Activated CD4-positive, alpha-beta T cell treated with anti-CD3 and anti-CD28 coated beads, Interleukin-2, amount 50 U/mL, for 48 hours (primary cell): ENCODE measurements at places on chromosomes 5 and 9.

DNA sequence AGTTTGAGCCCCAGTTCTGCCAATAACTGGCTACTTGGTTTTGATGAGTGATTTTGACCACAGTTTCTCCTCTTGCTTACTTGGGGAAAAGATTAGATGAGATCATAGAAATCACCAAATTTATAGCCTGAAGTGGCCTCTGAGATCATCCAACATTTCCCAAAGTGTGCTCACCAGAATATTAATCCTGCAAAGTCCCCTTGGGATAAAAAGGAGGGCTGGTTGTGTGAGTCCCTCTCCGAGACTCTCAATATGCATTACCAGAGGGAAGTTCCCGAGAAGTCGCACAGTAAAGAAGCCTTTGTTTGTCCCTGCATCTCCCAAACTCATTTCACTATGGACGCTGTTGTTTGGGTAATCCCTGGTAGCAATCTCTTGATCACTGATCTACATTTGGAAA is 88.4 kb upstream of the ADRA1B start:
- DNase-seq: no peak

GRCh38 chr5:54702470-54702869 is 184.9 kb downstream of the SNX18 start:
- DNase-seq: no peak

GRCh38 chr5:42397267-42397666 is 26.0 kb upstream of the GHR start:
- no peak for DNase-seq

DNA sequence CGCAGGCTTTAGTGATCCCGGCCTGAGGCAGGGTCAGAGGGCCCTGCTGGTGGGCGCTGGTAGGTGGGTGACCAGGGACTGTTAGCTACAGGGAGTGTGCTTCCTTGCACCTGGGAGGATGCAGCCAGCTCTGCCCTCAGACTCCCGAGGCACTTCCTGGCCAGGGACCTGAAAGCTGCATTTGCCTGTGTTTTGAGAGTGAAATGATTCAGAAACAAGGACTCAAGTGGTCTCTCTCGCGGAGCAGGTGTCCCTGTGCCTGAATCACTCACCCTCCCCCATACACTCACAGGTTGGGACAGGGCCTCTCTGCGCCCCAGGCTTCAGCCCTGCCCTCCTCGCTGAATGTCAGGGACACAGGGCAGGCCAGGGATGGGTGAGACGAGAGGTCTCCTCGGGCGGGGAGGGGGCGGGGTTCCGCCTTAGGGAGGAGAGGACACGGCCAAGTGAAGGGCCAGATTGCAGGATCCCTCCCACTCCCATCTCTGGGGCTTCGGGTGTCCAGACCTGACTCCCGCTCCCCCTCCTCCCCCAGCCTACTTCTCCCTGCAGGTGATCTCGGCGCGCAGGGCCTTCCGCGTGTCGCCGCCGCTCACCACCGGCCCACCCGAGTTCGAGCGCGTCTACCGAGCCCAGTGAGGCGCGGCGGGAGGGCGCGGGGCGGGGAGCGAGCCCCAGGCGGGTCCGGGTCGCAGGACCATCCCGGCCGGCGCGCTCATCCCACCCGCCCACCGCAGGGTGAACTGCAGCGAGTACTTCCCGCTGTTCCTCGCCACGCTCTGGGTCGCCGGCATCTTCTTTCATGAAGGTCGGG is 1.5 kb downstream of the LTC4S start:
- no peak for DNase-seq

DNA sequence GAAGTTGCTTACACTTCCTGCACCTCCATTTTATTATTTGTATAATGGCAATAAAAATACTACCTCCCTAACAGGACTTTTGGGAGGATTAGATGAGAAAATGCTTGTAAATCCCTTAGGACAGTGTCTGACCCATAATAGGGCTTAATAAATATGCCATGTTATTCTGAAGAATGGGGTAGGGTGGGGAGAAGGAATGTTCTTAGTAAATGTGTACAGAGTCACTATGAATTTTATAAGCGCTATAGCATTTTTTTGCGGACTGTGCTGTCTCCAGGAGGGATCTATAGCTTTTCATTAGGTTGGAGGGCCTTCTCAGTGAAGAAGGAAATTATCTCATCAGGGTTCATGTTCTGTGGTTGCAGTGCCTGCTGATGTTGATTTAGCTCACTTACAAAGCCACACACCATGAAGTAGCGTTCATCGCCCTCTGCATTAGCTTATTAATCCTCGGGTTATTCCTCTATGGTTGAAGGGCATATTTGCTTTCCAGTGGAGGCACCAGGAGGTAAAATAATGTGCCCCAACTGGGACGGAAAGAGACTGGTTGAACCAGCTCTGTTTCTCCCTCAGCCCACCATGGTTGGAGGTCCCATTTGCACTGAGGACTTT is 497.1 kb downstream of the ARHGEF28 start:
- DNase-seq: no peak

DNA sequence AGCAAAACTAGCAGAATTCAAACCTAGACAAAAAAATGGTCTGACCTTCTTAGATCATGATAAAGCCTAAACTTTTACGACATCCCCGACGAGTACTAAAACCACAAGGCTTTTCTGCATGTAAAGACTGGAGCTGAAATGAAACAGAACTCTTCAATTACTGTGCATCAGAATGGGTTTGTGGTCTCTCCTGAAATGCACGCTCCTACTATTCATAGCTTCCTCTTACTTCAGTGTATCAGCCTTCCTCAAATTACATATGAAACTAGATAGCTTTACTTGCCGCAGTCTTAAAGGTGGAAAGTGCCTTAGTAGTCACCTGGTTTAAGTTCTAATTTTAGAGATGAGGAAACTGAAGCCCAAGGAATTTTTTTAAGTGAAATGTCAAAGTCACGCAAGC is 24.6 kb upstream of the MED10 start:
- DNase-seq: no peak

DNA sequence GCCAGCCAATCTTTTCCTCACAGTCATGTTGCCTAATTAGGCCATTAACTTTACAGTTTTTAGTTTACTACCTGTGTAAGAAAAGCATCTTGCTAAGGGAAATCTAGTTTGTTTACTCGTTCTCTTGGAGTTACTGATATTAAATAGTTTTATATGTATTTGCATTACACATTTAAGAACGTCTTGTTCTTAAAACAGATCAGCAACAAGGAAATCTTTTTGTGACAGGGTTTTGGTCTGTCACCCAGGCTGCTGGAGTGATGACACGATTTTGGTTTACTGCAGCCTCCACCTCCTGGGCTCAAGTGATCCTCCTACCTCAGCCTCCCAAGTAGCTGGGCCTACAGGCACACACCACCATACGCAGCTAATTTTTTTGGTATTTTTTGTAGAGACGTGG is 29.2 kb upstream of the MSH3 start:
- no peak for DNase-seq

GRCh38 chr5:6859023-6859422 is 145.8 kb downstream of the TENT4A start:
- DNase-seq: no peak

DNA sequence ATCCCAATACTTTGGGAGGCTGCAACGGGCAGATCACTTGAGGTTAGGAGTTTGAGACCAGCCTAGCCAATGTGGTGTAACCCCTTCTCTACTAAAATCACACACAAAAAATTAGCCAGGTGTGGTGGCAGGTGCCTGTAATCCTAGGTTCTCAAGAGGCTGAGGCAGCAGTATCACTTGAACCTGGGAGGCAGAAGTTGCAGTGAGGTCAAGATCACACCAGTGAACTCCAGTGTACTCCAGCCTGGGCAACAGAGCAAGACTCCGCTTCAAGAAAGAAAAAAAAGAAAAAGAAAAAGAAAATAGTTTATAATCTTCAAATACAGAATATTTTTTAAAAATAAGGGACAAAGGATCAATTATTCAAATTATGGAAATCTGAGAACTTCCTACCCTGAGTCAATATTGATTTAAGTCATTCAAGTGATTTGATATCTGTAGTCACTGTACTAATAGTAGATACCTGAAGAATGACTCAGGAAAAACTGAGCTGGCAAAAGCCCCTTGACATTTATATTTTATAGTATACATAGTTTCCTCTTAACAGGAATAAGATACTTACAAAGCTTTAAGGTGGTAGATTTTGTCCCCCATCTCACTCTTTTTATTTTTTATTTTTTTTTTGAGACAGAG is 61.8 kb downstream of the PTBP3 start:
- no peak for DNase-seq

DNA sequence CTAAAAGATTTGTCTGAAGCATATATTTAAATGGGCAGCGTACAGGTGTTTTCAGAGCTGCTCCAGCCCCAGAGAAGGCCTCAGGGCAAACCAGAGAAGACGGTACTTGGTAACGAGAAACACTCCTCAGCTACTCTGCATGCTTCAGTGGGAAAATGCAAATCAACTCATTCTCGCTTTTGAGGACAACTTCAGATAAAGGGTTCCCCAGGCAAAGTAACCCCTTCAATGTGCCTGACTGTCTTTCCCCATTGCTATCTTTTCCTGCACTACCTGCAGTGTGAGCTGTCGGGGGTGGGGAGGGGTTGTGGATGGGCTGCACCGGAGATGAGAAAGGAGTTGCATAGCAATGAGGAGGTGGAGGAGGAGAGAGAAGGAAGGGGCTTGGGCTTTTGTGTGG is 339.7 kb upstream of the CLINT1 start:
- DNase-seq: no peak

DNA sequence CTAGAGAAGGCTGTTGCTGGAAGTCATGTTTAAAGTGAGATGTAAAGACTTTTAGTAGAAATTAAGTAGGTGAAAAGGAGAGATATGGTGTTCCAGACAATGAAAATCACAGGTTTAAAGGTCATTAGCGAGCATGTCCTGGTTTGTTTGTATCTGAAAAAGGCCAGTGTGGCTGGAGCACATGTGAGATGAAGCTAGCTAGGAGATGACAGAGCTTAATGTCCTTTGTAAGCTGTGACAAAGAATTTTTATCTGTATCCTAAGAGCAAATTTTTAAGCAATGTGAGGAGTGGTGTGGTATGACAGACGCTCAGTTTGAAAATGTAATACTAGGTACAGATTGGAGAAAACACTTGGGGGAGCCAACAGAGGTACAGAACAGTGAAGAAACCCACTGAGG is 567.2 kb upstream of the ARRDC3 start:
- no peak for DNase-seq

GRCh38 chr9:107269681-107270080 is 13.4 kb upstream of the RAD23B start:
- DNase-seq: no peak

- peak; percentile 91 for DNase-seq
Observed at GRCh38 chr9:128094166-128094949, 26.3 kb downstream of the SLC25A25 start.

- DNase-seq: no peak
Observed at GRCh38 chr5:11527652-11528349, 376.4 kb downstream of the CTNND2 start.

DNA sequence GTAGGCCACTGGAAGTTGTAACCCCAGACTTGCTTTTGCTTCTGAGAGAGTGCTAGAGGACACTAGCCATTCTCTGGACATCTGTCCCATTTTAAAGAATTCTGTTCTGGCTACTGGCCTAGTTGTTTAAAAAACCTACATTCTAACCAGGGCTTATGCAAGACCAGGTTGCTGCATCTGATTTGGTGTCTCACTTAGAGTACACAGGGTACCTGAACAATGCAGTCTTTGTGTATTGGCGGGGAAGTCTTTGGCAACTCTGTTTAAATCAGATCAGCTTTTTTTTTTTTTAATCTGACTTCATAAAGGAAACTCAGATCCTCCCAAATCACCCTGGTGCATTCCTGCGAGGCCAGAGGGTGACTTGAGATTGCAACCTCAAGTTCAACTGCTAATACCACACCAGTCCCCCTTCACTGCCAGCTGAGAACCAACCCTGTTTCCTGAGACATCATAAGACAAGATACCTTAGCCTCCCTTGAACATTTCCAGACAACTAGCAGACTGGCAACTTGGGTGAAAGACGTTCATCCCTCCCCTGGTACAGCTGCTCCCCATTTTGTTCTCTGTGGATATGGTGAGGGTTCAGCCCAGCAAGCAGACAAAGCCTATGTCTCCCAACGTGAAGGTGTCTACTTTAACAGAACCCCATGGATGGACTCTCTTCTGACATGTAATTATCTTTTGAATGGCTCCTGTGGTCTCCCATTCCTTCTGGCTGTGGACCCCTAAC is 27.0 kb downstream of the SKP1 start:
- DNase-seq: no peak

DNA sequence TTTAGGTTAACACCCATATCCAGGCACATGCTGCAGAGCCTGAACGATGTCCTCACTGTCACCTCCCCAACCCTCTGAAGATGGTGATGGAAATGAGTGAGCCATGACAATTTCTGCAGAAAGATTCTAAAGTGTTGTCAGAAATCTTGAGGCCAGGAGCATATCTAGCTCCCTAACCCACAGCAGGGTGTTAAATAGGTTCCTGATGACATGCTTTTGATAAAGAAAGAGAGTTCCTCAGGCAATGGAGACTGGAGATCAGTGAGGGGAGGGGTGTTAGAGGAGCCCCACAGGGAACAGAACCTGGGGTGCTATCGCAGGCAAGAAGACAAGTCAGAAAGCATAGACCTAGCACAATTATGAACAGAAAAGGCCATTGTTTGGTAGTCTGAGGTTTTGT is 95.7 kb downstream of the ENC1 start:
- DNase-seq: no peak

GRCh38 chr9:7125231-7125630 is 367.5 kb downstream of the KDM4C start:
- no peak for DNase-seq

DNA sequence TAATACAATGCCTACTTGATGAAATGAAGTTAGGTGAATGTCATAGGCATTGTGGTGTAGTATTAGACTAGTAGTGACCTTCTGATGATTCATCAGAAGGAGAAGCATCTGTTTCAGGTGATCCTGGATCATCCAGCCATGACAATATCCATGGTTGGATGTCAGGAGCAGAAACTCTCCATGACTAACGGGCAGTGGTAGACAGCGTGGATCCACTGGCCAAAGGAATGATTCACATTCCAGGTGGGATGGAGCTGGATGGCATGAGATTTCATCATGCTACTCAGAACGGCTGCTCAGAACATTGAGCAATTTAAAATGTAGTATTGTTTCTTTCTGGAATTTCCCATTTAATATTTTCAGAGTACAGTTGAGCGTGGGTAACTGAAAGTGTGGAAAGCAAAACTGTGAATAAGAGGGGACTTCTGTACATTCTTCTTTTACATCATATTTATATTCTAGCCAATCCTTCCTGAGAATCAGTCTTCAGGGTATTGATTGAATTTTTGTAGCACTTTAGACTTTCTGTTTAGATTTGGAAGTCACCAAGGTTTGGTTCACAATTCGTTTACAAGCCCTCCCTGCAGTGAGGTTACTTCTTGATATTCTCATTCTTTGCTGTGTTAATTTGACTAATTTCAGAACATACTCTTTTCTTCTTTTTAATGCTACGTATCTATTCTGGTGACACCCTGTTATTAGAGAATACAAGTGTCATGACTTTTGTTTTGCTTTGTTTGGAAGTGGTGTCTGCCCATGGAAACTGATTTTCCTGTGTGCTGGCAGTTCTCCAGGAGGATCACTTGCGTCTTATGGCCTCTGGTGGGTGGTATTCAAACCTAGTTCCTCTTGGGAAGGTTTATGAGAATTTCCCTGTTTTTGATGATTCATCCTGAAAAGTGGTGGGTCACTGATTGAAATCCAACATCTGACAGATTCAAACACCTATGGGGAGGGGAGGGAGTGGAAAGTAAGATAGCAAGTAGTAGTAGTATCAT is 12.2 kb upstream of the CLINT1 start:
- DNase-seq: peak; percentile 13

GRCh38 chr9:114385397-114386181 is 2.2 kb downstream of the AKNA start:
- peak; percentile 89 for DNase-seq
